ENCODE measurements at places on chromosomes 2 and 18.

GRCh38 chr18:22428672-22429071 lies 11.0 kb upstream of the CTAGE1 start:
- DNase-seq: no peak

GRCh38 chr2:67923696-67924095 lies 139.1 kb downstream of the C1D start:
- DNase-seq: no peak

- DNase-seq: peak; percentile 27
Observed at GRCh38 chr2:105287692-105288091, 41.8 kb downstream of the TGFBRAP1 start.

- no peak for DNase-seq
Observed at GRCh38 chr2:219777388-219777787, 150.0 kb downstream of the SLC4A3 start.

DNA sequence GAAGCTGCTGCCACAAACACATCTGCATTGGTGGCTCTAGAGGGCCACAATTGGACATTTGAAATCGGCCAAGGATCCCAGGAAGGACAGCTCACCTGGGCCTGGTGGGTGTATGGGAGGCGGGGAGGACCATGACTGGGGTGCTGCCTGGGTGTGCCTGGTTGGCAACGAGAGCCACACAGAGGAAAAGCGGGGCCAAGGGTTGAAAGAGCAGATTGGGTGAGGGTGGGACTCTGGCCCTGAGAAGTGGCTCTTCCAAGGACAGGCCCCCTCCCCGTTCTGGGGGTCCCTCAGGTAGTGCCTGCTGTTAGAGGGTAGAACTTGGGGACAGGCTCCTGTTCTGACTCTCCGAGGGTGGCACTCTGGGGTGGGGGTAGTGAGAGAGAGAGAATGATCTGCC lies 102.9 kb downstream of the CLIP4 start:
- no peak for DNase-seq

GRCh38 chr2:71226096-71226964 lies 573 bp downstream of the PAIP2B start:
- no peak for DNase-seq

DNA sequence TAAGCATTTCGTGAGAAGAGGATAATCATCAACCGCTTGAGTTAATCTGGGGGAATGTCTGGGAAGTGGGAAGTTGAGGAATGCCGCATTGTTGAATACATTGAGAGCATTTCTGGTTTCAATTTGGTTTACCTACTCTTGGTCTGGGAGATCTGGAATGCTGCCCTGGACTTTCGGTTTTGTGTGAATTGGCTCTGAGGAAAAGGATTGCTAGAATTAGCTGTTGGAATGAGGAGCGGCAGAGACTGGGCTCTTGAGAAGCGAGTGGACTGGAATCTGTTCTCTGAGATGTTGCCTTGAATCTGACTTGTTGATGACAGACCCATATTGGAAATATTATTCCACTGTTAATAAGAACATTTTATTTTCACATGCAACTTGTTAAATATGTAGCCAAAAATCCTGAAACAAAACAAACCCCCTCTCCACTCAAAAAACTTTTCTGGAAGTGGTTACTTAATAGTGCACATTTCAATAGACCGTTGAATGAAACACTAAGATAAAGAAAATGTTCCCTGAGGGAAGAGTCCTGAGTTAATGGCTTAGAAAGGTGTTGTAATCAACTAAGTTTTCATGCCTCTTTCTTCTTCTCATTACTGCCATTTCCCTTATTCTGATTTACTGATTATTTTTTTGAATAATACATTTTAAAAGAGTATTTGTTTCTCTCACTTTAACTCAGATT lies 50.8 kb downstream of the PTPRM start:
- no peak for DNase-seq

DNA sequence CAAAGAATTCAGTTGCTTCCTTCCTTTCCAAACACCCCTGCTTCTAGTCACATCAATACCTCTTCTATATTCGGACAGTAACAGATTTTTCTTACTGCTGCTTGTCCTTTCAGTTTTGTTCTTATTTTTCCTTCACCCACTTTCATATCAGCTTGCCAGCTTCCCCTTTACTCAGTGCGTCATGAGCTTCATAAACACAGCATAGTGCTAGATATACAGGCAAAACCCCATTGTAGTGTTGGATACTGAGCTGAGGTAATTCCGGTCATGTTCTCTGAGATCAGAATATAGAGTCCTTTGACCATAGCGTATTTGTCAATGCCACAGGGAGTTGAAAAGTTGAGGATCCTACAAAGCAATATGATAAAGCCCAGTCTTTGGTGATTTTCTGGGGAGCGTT lies 2.4 kb downstream of the FARP2 start:
- DNase-seq: peak; percentile 95

DNA sequence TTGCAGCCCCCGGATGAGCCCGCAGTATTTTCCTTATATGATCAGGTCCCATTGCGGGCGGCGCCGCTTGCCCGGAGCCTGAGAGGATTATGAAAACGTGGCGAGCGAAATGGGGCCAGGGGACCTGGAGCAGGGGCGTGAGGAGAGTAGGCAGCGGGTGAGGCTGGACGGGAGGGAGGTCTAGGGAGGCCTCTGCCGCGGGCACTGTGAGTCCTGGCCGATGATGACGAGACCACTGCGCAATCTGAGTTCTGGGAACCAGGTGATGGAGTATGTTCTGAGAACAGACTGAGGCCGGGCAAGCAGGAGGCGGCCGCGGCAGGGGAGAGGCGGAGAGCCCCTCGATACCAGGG lies 790 bp upstream of the ACAA2 start:
- peak; percentile 55 for DNase-seq

- no peak for DNase-seq
Observed at GRCh38 chr18:10928772-10929373, 220.5 kb downstream of the PIEZO2 start.

DNA sequence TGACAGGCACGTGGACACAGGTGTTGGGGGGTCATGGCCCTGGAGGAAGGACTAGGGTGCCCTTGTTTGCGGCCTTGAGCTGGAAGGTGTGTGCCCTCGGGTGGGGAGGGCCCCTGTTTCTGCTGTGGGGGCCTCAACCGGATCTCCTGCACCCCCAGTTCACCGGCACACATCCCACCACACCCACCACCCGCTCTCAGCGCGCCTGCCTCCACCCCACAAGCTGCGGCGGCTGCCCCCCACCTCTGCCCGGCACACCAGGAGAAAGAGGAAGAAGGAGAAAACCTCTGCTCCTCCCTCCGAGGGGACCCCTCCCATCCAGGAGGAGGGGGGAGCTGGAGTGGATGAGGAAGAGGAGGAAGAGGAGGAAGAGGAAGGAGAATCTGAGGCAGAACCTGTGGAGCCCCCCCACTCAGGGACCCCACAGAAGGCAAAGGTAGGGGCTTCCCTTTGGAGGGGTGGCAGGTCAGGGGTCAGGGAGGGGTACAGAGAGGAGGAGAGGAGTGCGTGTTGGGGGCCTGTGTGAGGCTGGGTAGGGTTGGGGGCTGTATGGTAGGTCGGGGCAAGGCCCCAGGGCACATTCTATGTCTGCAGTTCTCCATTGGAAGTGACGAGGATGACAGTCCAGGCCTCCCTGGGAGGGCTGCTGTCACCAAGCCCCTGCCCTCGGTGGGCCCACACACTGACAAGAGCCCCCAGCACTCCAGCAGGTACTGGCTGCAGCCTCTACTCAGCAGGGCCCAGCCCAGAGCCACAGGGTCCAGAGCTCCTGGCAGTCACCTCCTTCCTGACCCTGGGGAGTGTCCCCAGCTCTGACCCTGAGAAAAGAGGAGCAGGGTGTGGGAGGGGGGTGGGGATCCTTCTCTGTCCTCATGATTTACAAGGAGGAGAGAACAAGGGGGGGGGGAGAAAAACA lies 1.8 kb downstream of the SLC4A3 start:
- DNase-seq: no peak

DNA sequence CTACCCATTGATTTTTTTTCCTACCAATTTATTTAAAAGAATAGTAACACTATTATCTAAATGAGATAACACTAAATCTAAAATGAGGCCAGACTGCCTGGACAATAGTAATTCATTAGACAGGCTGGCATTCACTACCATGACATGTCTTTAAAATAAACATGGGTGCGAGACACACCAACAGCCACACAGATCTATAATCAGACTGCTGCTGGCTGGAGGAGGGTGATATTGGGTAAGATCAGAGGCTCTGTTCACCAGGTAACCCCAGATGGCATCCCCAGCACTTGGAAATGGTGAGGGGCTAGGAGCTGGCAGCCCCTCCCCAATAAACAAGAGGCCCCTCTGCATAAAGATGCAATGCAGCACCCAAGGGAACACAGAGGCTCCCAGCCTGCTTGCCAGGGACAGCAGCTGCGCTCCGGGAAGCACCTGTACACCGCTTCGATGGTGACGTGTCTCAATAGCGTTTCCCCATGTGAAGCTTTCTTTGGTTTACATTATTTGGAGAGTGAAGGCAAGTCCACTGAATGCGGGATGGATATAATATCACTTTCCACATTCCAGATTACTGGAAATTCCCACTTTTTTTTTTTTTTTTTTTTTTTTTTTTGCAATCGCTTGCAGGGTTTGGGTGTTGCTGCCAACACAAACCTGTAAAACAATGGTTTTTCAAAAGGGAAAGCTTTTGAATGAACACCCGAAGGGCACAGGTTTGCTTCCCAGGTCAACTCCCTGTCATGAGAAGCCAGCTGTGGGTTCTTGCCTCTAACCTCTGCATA lies 159.0 kb downstream of the ZNF516 start:
- DNase-seq: no peak

- peak; percentile 80 for DNase-seq
Observed at GRCh38 chr2:161990741-161991140, 83.3 kb downstream of the DPP4 start.

DNA sequence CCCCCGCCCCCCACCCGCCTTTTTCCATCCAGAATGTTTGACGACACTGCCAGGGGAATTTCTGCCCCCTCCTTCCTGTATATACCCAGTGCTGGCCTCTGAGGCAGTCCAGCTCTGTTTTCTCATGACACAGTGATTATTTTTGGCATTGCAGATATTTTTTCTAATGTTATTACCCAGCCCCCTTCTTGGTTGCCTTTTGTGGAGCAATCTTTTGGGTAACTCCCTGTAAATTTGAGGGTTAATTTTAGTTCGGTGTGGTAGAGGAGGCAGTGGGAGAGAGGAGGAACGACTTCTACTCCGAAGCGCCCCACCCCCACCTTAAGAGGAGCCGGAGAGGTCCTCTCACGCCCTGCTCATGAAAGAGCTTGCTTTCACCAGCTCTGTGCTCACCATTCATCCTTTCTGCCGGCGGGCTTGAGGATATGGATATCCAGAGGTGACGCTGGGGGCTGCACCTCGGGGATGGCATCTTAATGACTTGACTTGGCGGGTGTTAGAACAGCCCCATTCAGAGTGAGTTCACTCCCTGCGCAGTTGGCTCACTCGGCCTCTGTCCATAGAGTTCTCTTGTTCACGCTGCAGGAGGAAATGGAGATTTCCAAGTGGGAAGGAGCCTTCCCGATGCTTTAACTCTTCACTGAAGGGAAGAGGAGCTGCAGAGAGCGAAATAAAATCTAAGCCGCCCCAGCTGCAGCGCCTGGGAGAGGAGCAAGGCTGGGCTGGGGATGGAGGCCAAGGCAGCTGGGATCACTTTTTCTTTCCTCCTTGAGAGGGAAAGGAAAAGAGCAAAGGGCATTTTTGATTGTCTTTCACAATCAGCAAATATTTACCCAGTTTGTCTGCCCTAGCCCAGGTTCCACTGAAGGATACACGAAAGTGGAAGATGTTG lies 38.4 kb downstream of the EPAS1 start:
- DNase-seq: peak; percentile 62

DNA sequence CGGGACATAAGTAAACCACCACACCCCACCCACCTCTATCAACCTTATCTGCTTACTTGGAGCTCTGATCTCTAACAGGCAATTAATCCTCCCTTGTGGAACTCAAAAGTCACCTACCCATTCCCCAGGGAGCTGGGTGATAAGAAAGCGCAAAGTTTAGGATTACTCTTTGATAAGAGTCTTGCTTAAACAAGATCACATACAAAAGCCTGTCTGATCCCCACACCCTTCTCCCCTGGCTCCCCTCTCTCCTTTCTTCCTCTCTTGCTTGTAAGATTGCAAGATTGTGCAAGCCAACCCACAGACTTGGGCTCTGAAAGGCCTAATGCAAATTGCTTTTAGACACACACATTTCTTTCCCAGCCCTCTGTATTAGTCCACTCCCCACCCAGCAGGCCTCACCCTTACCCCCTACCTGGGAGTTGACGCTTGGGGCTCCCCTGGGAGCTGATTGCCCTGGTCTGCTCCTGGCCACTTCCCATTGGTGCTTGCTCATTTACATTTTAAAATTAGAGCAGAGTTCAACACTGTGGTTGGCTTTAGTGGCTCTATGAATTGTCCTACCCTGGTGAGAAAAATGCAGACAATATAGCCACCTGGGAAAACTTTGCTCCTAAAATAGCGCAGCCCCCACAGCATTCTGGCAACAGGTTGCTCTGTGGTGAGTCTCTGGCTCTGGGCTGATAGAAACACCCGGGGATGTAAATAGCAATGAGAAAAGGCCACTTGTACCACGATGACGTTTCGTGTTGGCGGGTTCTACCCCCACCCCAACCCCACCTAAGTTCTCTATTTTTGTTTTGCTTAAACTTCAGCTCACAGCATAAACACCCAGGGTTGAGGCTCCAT lies 92.8 kb upstream of the MSH2 start:
- peak; percentile 73 for DNase-seq

GRCh38 chr2:156321243-156321904 lies 11.1 kb downstream of the NR4A2 start:
- no peak for DNase-seq

GRCh38 chr2:39179974-39180960 lies 59.4 kb upstream of the SOS1 start:
- DNase-seq: no peak

DNA sequence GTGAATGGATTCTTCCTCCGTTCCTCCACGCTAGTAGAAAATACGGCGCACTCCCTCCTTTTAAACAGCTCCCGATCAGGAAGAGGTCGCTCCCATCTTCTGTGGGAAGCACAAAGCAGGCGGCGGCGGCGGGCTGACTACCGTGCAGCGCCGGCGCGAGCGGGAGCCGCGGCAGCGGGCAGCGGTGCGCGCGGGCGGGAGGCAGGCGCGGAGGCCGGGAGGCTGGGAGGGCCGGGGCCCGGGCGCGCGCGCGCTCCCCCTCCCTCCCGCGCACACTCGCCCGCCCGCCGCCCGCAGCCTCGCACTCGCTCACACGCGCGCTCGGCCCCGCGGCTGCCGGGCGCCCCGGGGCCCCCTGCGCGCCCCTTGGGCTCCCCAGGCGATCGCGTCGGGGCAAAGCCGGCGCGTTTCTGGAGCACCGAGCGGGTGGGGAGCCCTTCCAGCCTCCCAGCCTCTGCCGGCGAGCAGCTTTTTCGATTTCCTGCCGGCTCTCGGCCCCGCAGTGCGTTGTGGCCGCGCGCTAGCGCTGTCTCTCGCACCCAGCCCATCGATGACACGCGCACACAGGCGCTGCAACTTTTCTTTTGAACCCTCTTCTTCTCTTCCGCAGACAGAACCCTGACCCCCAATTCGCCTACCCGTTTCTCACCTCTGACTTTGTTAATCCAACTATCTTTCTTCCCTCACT lies at the start of gene SLC8A1:
Gene SLC8A1, minus strand, starts transcription at position 173 of the 688 bp plus-strand sequence.
- peak; percentile 59 for DNase-seq

GRCh38 chr2:4507661-4508060 lies 804.3 kb downstream of the DCDC2C start:
- DNase-seq: no peak

- DNase-seq: no peak
Observed at GRCh38 chr2:15141211-15141610, 419.9 kb downstream of the NBAS start.

GRCh38 chr2:58052978-58053377 lies 6.4 kb downstream of the VRK2 start:
- no peak for DNase-seq

GRCh38 chr2:3125001-3125760 lies 252.4 kb downstream of the EIPR1 start:
- no peak for DNase-seq

- no peak for DNase-seq
Observed at GRCh38 chr2:179966778-179967394, 40.2 kb downstream of the CWC22 start.

- DNase-seq: peak; percentile 11
Observed at GRCh38 chr2:197993830-197994229, 189.4 kb downstream of the PLCL1 start.
